Stimulated activated CD8-positive, alpha-beta memory T cell treated with anti-CD3 and anti-CD28 coated beads, Interleukin-7, amount 100 ng/mL, for 1 hour (primary cell): ENCODE measurements at places on chromosomes 2 and 18.

DNA sequence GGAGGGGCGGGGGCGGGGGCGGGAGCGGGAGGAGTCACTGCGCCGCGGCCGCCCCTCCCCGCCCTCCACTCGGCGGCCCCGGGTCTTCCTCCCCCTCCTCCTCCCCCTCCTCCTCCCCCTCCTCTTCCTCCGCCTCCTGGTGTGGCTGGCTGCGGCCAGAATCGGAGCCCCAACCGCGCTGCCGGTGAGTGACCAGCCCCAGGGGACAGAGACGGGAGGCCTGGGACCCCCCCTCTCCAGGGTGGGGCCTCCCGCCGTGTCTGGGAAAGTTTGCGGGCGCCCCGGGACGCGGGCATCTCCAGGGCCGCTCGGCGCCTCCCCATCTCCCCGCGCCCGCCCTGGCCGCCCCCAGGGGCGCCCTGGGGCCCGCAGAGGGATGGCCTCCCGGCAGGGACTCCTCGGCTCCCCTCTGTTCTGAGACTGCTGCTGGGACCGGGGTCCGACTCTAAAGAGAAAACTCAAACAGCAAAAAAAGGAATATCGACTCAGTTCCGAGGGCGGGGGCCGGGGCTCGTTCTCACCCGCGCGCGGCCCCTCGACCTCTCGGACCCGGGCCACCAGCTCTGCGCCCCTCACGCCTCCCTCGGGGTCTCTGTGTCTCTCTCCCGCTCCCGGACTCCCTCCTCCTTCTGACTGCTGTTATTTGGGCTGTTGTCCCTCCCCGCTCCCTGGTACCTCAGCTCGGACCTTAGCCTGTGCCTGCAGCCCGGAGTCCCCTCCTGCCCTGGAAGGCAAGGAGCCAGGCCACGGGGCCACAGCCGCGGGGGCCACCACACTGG, at the start of gene STON1:
STON1 (plus strand) TSS at position 122 of the 779 bp plus-strand sequence. CDS start 50,480 bp downstream, outside the sequence.
- DNase-seq, result no peak

DNA sequence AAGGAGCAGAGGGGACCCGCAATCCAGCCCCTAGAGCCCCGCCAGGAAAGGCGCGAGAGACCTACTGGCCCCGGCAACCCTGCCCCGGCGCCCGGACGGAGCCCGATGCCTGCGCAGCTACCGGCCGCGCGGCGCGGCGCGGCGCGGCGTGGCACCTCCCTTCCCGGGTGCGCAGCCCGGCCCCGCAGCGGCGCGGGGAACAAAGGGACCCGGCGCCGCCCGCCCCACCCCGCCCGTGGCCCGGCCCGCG, 307 bp downstream of the CDH2 start:
- DNase-seq, result no peak

DNA sequence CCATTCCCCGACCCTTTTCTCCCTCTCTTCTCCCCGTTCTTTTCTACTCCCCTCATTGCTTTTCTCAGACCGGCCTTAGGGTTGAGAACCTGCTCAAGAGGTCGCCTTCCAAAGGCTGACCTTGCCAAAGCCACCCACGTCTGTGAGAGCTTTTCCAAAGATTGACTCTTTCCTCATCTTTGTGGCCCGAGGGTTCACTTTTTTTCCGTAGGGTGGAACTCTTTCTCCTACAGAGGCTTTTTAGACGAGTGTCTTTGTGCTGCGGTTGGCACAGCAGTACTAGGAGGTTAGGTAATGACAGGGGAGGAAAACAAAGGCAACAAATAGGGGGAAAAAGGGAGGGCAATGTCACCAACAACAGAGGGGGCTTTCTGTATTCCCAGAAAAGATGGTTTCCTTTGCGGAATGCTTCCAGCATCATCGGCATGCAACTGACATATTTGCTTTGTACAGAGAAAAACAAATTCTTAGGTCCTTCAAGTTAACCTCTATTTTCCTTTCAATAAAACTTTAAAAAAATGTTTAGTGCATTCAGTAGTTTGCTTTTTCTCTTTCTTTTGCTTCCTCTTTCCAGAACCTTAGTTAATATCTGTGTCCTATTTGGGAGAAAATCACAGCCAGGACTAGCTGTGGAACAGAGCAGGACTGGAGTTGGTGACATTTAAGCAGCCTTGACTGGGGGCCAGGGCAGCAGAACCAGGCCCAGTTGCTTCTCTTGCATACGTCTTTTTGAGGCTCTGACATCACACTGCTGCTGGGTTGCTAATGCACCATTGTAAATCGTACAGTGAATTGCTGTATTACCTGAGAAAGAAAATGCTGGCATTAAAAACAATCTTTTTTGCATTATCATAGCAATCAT, 188.1 kb upstream of the FANCL start:
- DNase-seq, result no peak

DNA sequence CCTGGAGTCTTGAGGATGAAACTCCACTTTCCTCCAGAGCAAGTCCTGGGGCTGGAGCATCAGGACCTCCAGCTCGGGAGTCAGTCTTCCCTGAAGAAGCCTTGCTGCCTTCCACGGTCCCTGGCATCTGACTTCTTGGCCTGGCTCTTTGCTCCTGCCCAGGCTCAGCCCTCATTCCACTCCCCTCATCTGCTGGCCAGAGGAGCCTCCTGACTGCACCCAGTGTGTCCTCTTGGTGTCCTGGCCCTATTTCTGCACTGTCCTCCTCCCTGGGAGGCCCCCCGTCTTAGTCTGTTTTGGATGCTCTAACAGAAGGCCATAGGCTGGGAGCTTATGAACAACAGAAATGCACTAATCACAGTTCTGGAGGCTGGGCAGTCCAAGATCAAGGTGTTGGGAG, 231.5 kb downstream of the LOXHD1 start:
- DNase-seq, result no peak

DNA sequence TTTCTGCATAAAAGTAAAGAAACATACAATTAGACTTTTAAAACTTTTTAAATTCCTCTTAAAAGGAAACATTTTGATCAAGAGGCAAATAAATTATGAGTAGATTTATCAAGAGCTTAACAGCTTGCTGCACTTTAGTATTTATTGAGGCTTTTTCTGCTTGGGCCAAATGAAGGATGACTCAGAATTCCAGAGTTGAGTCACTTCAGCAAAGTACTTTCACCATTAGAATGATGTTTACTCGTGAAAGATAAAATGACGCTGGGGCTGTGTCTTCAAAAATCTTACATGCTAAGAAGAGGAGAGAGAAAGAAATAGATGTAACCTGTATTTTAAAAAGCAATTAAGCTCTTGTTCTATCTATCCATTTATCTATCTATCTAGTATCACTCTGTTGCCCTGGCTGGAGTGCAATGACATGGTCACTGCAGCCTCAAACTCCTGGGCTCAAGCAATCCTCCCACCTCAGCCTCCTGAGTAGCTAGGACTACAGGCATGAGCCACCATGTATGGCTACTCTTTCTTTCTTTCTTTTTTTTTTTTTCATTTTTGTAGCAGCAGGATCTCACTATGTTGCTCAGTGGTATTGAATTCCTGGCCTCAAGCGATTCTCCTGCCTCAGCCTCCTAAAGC, 75.3 kb upstream of the RIOK3 start:
- DNase-seq, result no peak

GRCh38 chr2:97698530-97698929, 14.8 kb upstream of the ZAP70 start:
- DNase-seq, result no peak

DNA sequence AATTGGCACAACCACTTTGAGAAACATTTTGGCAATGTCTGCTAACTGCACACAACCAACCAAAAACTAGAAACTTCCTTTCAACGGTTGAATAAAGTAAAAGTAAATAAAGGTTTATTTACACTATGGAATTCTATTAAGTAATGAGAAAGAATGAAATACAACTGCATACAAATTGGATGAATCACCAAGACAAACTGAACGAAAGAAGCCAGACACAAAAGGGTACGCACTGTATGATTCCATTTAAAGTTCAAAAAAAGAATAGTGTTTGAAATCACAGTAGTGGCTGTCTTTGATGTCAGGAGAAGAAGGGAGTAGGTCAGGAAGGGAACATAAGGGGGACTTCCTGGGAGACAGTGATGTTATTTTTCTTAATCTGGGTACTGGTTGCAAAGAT, 46.5 kb upstream of the SULT1C3 start:
- DNase-seq, result no peak

DNA sequence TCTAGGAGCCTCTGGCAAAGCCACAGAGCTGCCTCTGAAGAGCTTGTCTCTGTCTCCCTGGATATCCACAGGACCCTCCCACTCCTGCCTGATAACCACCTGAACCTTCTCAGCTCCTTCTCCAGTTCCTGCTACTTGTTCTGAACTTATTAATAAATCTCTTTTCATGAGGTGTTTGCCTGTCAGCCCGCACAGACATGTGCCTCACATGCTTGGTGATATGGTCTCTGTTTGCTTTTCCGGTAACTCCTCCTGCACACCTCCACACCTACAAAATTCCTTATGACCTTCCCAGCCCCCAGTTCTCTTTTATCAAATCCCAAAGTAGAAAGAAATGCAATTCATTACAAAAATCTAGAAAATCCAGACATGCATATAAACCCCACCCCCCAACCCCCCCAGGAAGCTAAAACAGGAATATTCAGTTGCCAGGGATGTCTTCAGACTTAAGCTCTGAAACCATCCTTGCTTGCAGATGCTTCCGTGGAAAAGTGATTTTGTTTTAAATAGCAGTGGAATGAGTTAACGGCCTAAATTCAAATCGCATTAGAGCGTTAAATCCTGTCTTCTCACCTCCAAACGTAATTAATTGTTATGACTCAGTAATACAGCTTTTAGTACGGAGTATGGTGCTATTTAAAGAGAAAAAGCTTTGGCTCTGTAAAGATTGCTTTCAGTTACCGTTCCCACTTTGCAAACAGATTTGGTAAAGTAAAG, 2.1 kb upstream of the PID1 start:
- DNase-seq, result no peak

DNA sequence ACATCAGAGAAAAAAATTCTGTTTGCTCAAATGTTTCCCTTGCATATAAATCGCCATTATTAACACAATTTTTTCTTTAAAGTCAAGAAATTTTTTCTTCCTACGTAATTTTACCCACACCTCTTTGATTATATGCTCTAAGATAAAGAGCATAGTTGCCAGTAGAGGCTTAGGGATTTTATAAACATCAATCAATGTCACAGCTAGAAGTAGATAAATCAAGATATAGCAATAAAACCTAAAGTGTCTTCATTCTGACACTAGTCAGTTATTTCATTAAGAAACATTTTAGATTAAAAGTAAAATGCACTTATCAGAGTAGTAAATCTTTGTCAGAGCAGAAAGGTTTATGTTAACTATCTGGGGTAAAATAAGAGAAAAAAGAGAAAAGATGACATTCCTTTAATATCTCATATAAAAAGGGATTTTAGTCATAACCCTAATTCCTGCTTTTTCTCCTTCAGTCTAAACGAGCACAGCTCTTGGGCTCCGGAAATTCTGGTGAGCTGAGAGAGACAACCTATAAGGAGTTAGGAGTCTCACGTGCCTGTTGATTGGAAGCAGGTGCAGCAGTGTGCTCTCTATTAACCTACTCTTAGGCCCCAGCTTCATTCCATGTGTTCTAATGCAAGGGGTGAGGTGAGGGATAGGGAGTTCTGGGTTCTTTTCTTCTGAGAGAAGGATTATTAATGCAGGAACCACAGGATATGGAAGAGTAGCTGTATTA, 172.4 kb upstream of the GULP1 start:
- DNase-seq, result no peak

DNA sequence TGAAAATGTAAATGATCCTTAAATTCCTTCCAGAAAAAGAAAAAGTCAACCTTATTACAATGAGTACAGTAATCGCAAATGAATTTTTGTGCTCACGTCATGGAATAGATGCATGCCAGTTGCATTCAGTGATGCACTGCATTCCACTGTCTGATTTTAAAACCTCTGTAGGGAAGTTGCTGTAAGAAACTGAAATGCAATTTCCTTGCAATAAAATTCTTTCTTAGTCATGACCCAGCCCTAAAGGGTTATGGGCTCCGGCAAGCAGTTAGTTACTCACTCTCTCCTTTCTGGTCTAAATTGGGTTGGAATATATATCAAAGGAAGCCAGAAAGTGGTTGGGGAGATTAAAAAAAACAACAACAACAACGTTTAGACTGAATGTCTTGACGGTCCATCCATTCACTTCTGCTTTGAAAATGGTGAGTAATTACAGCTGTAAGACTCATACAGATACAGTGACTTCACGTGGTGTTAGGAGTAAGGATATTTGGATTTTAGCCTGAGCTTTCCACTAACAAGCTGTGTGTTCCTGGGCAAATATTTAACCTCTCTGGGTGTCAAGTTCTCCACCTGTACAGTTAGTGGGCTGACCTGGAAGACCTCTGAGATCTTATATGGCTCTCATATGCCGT, 8.6 kb upstream of the RND3 start:
- DNase-seq, result no peak

DNA sequence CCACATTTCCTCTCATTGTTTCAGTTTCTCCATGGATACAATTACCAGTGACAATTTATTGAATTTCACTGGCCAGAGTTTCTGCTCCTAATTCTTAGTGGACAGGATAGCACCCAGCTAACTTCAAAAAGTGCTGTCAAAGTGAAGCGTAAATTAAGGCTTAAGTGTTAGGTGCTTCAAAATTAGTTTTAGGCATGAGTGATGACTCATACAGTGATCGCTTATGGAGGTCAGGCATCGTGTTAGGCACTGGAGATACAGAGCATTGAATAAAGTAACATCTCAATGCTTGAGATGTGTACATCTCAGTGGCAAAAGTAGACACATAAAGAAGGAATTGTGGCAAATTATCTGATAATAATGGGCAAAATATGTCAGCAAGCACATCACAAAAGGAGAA, 40.8 kb downstream of the NOSTRIN start:
- DNase-seq, result no peak

DNA sequence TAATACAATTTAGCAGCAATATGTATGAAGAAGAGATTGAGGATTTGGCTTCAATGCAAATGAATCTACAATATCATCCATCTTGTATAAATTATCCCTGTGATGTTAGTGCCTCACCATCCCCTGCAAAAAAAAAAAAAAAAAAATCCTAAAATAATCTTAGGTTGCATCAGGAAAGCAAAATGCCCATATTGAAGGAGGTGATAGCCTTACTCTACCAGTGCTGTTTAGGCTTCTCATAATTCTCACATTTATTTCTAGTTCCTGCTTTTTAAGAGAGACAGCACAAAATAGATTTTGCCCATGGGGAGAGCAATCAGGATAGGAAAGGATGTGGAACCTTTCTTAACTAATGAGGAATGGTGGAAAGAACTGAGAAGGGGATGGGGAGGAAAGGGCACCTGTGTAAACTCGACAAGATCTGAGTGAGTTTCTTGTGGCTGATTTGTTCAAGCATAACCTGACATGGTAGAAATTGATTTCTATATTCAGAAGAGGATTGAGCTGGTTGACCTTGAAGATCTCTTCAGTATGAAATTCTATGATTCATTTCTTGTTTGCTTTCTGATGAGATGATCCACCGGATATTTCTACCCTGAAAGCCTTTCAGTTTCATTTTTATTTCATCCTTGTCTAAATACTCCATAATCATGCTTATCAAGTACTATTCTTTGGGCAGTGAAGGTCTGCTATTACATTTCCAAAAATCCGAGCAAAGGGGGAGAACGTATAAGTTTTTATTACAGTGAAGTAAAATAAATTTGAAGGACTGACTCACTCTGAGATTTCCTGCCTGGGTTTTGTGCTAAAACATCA, 391.2 kb downstream of the PTPRM start:
- no peak for DNase-seq

GRCh38 chr18:54357082-54357659, 487 bp downstream of the STARD6 start:
- no peak for DNase-seq
